ENCODE measurements at places on chromosomes 7 and 10. TPM values are rescaled to one million over a fixed set of nuclear protein-coding genes. Genes with fewer than 3 reads are reported as not detected.

- DNase-seq: peak; percentile 43
Measured at GRCh38 chr10:114100848-114101741, 57.4 kb downstream of the ADRB1 start.

SKIDA1 gene
- 1.3 TPM for total RNA-seq

DNA sequence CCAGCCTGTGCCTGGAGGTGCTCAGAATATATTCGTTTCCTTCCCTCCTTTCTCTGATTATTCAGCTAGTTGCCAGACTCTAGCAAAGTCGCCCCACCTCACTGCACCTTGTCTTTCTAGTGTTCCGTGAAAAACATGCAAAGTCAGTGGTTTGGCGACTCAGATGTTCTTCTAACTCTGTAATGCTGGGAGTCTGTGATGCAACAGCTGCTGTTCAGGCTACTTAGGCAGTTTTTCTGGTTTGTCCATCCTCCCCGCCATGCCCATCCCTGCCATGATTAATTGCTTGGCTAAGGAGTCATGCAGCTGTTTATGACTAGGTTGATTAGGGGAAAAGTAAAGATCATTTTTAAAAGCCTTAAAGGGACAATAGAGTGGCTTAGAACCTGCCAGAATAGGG lies 99.4 kb downstream of the MTPN start:
- no peak for DNase-seq

DNA sequence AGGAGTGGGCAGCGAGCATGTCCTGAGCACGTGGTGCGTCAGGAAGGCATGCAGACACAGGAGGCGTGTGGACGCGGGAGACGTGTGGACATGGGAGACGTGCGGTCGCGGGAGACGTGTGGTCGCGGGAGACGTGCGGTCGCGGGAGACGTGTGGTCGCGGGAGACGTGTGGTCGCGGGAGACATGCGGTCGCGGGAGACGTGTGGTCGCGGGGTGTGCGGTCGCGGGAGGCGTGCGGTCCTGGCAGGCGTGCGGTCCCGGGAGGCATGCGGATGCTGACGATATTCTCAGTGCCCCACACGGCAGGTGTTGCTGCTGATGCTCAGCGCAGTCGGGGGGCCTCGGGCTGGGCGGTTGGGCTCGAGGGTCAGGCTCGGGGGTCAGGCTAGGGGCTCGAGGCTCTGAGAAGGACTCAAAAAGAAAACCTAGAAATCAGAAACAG lies 94.2 kb downstream of the NKX6-2 start:
- no peak for DNase-seq

AMPH gene
- 9.4 TPM for total RNA-seq

GRCh38 chr7:91344911-91345310 lies 80.7 kb downstream of the FZD1 start:
- DNase-seq: no peak

DNA sequence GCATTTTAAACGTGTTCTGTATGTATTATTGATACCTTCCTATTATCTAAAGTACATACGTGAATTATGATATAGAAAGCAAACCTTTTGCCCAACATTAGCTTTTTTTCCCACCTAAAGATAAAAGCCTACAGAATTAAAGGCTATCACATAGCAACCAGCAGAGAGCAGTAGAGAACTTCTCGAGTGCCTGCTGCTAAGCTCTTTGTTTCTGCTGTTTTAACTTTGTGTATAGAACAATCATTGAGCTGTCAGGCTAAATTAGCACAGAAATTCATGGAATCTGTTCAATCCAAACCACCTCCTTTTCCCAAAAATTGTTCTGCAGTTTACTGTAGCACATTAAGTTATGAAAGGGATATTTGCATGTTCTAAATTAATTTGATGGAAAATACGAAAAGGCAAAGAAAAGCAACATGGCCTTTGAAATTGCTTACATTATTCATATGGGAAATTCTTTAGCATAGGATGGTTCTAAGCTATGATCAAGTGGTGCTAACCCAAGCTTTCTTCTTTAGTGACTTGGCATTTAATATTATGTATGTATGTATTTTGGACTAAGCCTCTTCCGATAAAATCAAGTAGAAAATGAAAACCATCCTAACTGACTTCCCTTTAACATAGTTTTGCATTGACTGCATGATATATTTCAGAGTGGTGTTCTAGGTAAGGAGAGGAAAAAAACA lies 1288.5 kb downstream of the GATA3 start:
- DNase-seq: no peak

PPP1R9A gene
- 14.7 TPM for total RNA-seq

DNA sequence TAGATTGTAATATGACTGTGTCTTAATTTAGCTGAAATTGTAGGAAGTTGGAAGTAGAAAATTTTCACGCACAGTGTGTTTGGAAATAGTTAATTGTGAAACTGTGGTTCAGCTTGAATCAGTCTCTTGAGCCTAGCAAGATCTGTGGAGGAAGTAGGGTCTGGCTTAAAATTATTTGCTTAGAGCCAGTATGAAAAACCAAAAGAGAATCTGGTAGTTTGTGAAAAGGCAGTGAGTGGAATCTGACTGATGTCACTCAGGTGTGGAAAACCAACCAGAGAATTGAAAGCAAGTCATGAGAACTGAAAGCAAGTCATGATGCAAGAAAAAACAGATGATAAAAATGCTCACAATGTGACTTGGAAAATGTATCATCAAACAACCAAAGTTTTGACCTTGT lies 11.5 kb downstream of the LIPJ start:
- DNase-seq: no peak

DNA sequence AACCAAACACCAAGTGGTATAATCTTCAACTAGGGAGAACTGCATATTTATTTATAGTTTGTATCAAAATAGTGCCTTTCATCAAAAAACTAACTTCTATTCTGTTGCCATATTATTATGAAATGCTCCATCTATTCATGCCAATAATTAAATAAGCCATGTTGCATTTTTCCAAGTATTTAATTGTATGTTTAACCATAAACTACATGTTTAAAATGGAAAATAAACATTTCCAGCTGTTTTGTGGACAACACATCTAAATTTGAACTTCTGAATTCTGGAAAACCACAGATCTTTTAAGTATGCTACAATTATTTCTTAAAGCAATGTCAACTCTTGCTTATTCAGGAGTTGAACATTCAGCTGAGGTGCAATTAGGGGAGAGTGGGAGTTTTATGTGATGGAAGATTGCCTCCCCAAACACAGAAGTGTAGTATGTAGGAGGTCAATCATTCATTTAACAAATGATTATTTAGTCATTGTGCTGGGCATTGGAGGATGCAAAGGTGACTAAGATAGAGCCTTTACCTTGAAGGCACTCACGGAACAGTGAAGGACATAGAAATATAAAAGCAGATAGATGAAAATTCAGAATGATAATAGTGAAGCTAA lies 80.7 kb upstream of the PPP1R3C start:
- DNase-seq: no peak

DNA sequence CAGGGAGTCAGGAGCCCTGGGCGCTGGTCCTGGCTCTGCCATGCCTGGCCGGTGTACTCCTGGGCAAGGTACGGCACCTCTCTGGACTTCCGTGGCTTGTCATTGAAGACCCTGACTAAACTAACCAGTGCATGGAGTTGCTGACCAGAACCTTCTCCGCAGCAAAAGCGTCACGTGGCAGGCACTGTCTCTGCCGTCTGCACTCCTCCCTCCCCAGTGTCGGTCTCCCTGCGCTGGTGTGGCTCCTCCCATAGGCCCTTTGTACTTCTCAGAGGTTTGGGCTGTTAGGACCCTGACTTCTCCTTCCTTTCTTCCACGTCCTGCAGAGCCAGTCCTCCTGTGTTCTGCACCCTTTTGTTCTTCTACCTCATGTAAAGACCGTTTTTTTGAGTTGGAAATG lies 100.6 kb upstream of the CREB5 start:
- no peak for DNase-seq

- no peak for DNase-seq
Measured at GRCh38 chr10:31590023-31590800, 271.2 kb downstream of the ZEB1 start.

DNA sequence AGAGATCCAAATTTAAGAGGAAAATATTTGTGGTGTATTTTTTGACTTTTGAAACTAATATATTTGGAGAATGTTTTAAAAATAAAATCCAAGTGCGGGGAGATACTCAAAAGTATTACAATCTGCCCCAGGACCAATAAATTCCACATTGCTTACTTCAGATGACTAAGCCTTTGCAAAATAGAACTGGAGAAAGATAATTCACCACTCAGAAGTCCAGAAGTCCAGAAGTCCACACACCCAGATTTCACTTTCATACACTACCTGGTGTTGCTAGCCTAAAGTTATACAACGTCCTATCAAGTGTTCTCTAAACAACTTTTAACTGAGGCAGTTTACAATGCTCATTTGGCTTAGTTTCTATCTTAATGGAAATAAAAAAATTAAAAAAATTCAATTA lies 487.0 kb upstream of the SEMA3D start:
- DNase-seq: no peak

GRCh38 chr10:58367069-58367468 lies 18.1 kb upstream of the TFAM start:
- DNase-seq: no peak

PNLIPRP3 gene
- total RNA-seq: not detected

- no peak for DNase-seq
Measured at GRCh38 chr7:15602236-15602635, 40.4 kb upstream of the AGMO start.

DNA sequence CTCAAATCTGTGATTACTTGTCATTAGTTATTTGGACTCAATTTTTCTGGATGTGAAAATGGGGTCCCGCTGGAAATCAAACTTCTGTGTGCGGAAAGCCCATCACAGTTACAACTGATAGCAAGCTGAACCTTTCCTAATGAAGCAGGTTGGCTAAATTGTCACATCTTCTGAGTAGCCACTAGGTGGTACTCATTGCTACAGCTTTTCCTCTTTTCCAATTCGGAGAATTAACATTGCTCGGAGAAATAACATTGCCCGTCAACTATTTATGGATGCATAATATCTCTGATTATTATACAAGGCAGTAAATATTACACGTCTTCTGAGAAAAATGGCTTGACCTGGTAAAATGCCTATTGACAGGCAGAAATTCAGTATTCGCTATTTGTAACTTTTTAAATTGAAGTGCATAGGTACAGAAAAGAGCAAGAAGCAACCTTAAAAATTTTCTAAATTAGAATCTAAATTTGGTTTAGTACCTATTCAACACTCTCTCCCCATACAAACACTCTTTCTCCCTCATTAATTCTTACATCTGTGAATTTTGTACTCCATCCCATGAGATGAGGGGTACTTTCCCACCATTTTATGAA lies 17.3 kb upstream of the BLOC1S2 start:
- DNase-seq: no peak

DNA sequence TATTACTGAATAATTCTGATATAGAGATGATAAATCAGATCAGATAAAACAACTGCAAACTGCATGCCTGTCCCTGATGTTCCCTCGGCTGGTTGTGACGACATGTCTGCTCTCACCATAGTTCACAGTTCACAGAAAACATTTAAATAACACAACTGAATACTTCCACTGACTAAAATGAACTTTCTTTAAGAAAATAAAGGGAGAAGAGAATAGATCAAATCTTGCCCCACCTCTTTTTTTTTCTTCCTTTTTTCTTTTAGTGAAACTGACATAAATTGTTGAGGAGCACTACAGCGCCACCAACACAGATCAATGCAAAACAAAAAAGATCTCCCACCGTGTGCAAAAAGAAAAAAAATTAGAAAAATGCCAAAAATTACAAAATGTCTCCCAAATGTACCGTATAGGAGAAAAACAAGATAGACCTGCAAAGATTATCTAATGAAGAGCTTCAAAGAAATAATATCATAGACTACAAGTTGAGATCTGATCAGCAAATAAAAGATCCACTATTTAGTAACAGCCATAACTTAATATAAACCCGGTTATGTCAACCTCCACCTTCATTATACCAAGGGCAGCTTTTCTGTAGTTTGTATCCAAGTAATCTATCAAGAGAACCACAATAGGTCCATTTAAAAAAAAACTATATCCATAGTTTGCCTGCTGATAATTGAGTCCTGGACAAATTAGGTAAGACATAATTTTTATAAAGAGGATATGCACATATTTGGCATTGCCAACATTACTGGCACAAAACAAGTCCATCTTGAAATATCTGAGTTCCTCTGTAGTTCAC lies 30.7 kb upstream of the EPC1 start:
- no peak for DNase-seq

- DNase-seq: no peak
Measured at GRCh38 chr7:107428642-107429041, 41.2 kb upstream of the GPR22 start.

CNTNAP2 gene
- total RNA-seq: 25.8 TPM

ITGB8 gene
- 19.0 TPM for total RNA-seq

TLX1 gene
- total RNA-seq: 14.3 TPM

GRCh38 chr10:102147561-102147960 lies 4.6 kb upstream of the NOLC1 start:
- no peak for DNase-seq

DNA sequence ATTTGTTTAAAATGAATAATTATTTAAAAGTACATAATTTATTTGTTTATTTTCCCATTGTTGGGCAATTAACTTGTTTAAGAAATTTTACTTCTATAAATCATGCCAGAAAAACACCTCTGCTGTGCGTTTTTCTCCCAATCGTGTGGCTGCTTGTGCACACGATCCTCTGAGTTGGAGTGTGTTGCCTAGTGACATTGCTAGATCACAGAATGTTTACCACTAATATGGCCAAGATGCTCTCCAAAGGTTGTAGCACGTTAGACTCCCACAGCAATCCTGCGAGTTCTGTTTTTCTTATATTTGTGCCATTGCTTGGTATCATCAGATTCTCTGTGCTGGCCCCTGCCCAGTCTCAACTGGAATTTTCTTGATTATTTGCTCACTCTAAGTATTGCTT lies 207.1 kb upstream of the ADCY1 start:
- DNase-seq: no peak

DNA sequence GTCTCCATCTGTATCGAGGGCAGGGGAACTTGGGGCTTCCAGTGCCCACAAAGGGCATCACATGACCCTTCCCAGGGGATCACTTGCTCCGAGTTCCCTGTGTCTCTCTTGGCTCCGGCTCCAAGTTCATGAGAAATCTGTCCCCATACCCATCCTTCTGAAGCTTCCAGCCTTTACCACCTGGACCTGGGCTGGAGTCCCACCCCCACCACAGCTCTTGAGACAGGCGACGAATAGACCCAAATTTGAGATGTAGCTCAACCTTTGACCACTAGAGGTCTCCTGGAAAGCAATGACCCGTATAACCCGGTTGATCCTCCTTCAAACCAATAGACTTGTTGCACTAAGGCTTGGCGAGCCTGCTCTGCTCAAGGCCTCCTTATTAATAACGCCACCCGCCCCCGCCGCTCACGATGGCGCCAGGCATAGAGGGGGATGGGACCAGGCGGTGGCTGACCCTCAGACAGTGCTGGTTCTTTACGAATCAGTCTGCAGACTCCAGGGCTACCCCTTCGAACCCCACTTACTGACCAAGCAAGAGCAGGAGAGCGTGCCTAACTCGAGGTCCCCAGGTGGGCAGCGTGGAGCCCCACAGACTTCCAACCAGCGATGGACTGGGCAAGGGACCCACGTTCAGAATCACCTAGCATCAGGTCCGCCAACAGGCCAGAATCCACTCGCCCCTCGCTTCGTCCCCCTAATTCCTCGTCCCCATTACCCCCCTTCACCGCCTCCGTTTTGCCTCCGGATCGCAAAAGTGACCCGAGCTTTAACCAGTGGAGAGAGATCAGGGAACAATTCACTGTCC lies 4.4 kb upstream of the ARID5B start:
- DNase-seq: peak; percentile 31

- no peak for DNase-seq
Measured at GRCh38 chr10:100970914-100971811, 1.9 kb downstream of the SEMA4G start.
